ENCODE measurements at places on chromosomes 12 and 14. TPM values are rescaled to one million over a fixed set of nuclear protein-coding genes. Genes with fewer than 3 reads are reported as not detected.

The SDR9C7 gene
- polyA plus RNA-seq, result not detected

The SLC6A12 gene
- not detected for polyA plus RNA-seq

The OTUB2 gene
- polyA plus RNA-seq, result 0.12 TPM

The MBD6 gene
- 4.2 TPM for polyA plus RNA-seq

The PLEKHH1 gene
- not detected for polyA plus RNA-seq

The CCDC38 gene
- polyA plus RNA-seq, result not detected

The SLC25A47 gene
- not detected for polyA plus RNA-seq

The FAM161B gene
- 3.3 TPM for polyA plus RNA-seq

The KRT71 gene
- not detected for polyA plus RNA-seq

The ASB2 gene
- 4.8 TPM for polyA plus RNA-seq

The ADSS1 gene
- polyA plus RNA-seq, result 1.6 TPM
